ENCODE measurements at places on chromosomes 11 and 22.

GRCh38 chr11:114279792-114280546, 16.2 kb upstream of the NNMT start:
- DNase-seq = no peak

DNA sequence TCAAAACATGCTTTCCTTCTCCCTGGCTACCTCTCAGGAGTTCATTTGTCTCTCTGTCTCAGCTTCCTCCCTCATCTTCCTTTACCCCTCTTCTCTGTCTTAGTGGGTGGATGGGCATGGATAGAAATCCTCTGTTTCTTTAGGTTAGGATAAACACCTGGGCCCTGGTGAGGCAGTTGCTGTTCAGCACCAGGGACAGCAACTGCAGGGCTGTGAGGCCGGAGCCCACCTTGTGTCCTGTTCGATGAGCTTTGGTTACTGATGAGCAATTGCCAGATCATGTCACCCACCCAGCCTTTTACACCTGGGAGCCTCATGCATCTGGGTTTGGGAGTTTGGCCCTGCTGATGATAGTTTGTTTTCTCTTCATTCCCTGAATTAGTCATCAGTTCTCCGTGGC, 6.1 kb upstream of the CRYBB3 start:
- no peak for DNase-seq

- DNase-seq = no peak
Observed at GRCh38 chr22:22815397-22816170, 72.0 kb upstream of the IGLL5 start.

GRCh38 chr11:4704054-4704789, at the start of gene MMP26:
MMP26 (plus strand) TSS chr11:4704784.
- no peak for DNase-seq
